ENCODE measurements at places on chromosomes 2 and 18.

DNA sequence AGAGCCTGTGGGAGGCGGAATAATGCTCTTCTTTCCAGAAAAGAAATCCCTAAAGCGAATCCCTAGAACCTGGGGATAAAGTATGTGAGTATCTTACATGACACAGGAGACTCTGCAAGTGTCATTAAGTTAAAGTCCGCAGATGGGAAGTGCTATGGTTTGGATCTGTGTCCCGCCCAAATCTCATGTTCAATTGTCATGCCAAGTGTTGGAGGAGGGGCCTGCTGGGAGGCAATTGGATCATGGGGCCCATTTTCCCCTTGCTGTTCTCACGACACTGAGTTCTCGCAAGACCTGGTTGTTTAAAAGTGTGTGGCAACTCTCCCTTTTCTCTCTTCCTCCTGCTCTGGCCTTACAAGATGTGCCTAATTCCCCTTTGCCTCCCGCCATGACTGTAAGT is 207.8 kb downstream of the MYT1L start:
- DNase-seq = no peak

DNA sequence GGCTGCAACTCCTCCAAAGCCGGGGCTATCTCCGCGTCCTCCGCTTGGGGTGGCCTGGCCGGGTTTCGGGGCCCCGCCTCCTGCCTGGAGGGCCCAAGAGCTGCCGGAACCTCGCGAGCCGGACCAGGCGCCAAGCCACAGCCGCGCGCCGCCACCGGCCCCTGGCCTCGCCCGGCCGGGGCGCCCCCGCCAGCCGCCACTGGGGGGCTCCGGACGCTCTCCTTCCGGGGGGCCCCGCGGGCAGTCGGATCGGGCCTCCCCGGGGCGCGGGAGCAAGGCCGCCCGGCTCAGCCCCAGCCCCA is 17.4 kb upstream of the HAAO start:
- peak; percentile 94 for DNase-seq

- DNase-seq = no peak
Observed at GRCh38 chr2:230444832-230445231, 28.8 kb downstream of the SP100 start.

DNA sequence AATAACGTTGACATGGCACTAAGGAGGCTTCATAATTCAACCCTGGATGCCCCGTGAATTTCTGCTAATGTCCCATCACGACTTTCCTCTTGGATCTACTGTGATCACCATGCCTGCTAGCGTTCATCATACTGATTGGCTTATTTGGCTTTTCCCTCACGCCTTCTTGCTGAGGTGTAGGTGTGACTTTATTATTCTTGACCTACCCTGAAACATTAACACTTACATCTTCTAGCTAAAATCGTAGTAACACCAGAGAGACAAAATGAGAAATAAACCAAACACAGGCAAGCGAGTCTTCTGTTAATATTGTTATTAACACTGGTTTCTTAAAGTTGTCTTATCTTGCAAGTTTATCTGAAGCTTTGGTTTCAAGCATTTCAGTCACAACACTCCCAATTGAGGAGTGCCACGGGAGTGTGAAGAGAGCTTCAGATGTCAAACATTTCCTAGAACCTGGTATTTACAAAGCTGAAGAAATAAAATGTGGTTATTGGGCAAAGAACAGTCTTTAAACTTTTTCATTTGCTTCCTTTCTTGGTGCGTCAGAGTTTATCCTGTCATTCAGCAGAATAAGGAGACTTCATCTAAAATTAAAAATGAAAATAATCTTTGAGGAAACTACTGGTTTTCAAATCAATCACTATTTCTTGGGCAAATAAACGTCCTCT is 15.4 kb upstream of the STAT1 start:
- DNase-seq = no peak

- DNase-seq = peak; percentile 76
Observed at GRCh38 chr18:44128365-44128764, 552.3 kb upstream of the SETBP1 start.

Data from foreskin fibroblast (primary cell).